ENCODE measurements at places on chromosomes 1 and 21. TPM values are rescaled to one million over a fixed set of nuclear protein-coding genes. Genes with fewer than 3 reads are reported as not detected.
A peak's percentile ranks its signal among the peaks of the same experiment; 100 is the strongest.

GRCh38 chr1:159211331-159212136, 6.9 kb downstream of the ACKR1 start:
- H3K27me3 ChIP-seq, result no peaks in the 10 kb centered on the region
- H3K27ac ChIP-seq, result no peak overlapping the region
- DNase-seq, result peak; percentile 30
- no peaks in the 10 kb centered on the region for H3K36me3 ChIP-seq
- H3K4me3 ChIP-seq, result no peak overlapping the region

- no peaks in the 10 kb centered on the region for H3K27me3 ChIP-seq
- peak overlapping the region; percentile 74 for H3K27ac ChIP-seq
- peak; percentile 85 for DNase-seq
- peaks cover 26% of the 10 kb centered on the region for H3K4me1 ChIP-seq
- H3K36me3 ChIP-seq, result peaks cover 18% of the 10 kb centered on the region
Measured at GRCh38 chr1:205301205-205301821, 20.2 kb downstream of the NUAK2 start.

DNA sequence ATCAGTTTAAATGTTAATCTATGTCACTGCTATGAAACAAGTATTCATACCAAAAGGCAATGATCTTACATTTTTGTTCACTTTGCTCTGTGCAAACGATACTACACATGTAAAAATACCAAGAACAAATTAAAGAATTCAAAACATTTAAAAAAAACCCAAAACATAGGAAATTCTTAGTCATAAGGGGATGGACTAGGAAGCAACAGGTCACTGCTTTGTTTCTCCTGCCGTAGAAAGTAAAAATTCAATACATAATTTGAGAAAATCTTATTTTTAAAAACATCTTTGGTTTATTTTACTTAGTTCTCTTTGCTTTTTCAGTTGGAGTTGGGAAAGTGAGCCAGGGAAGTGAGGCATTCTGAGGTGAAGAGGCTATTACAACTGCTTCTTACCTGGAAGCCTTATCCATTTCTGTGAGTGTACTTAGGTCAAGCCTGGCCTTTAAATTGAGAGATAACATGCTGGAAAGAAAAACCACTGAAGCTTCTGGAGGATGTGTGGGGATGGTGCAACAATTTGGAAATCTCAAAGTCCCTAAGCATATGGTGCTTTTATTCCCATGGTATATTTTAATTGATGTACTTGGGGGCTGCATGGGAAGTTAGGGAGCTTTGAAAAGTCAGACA, 183.5 kb downstream of the CDC42BPA start:
- H3K27me3 ChIP-seq, result no peaks in the 10 kb centered on the region
- no peaks in the 10 kb centered on the region for H3K36me3 ChIP-seq
- DNase-seq, result no peak
- no peak overlapping the region for H3K27ac ChIP-seq

The LEFTY1 gene
- total RNA-seq, result not detected
